ENCODE measurements at places on chromosomes 12 and 14. TPM values are rescaled to one million over a fixed set of nuclear protein-coding genes. Genes with fewer than 3 reads are reported as not detected.

Gene EFS
- total RNA-seq = 17.5 TPM

DNA sequence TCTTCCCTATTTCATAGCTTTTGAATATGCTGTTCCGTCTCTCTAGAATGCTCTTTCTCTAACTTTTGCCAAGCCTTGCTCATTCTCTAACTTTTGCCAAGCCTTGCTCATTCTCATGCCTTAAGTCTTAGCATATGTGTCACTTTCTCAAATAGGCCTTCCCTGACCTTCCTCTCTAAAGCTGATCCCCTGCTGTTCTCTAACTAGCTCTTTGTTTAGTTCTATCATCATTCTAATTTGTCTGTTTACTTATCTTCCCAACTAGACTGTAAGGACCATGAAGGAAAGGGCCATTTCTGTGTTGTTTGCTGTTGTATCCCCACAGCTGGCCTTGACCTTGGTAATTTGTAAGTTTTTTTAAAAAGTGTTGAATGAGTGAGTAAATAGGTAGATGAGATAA, 71.1 kb downstream of the ZNF641 start:
- no peak for DNase-seq

DNA sequence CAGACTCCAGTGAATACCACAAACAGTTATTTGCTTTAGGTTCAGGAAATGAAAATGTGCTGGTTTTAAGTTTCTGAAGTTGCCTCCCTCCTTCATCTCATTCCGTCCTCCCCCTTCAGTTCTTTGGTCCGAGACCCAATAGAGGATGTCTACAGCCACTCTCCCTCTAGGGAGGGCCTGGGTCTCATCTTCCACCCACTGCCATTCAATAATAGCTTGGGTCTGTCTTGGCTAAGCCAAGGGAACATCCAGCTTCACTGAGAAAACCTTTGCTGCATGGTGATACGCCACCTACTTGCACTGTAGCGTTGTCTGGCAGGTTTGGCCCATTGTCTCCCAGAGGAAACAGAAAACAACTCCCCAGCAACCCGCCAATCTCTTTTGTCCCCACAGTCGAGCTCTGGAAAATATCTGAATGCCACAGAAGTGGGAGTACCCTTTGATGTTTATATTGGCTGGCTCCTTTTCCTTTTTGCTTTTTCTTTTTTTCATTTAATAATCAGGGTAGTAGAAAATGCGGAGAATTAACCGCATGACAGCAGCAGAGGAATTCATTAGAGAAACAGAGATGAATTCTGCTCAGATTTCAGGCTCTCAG, 380.1 kb downstream of the RAD51B start:
- no peak for DNase-seq

DNA sequence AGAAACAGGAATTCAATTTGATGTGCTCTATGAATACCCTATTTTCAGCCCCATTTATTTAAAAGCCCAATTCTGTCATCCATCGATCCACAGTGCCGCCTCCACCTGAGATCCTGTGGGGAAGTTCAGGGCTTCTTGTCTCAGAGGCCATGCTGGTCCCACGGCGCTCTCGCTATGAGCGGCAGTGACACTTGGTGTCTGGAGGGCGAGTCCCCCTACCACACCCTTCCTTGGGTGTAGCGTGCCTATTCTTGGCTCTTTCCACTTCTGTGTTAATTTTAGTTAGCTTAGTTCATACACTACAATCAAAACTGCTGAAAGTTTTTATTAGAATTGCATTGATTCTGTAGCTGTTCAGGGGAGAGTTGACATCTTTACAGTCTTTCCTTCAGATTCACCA, 73.8 kb downstream of the DDX51 start:
- no peak for DNase-seq

Data from occipital lobe (tissue), 3 donors.